H1 (cell line): ENCODE measurements at places on chromosomes 16 and 17.

DNA sequence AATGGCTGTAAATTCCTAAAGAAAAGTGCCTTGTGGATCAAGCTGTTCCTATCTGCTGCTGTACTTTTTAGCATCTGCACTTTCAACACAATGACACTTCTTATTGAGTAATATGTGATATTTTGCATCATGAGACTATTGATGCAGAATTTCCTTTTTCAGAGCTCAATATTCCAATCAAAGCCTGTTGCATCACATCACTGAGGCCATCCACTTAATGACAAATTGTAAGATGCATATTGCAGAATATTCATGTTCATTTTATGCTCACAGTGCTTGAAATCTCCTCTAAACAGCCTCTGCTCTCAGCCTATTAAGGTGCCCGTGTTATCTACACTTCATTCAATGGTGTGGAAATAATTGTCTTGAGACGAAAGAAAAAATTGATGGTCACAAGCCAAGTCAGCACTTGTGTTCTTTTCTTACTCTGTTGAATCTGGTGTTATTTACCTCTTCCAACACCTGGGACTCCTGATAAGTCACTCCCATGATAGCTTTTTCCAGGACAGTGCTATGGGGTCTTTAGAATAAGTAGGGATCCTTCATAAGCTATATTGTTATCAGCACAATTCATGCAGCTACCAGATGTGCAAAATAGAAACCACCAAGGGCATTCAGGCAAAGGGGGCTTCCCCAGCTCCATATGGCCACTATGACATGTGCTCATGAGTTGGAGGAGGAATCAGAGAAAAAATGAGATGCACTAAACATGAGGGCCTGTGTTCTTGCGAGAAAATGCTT is 9.3 kb upstream of the SKAP1 start:
- DNase-seq: no peak

- DNase-seq: no peak
Measured at GRCh38 chr17:47363171-47363570, 39.4 kb downstream of the EFCAB13 start.

- no peak for DNase-seq
Measured at GRCh38 chr17:2124391-2124790, 69.5 kb downstream of the HIC1 start.

- no peak for DNase-seq
Measured at GRCh38 chr16:85752511-85753420, 1.9 kb upstream of the C16orf74 start.

DNA sequence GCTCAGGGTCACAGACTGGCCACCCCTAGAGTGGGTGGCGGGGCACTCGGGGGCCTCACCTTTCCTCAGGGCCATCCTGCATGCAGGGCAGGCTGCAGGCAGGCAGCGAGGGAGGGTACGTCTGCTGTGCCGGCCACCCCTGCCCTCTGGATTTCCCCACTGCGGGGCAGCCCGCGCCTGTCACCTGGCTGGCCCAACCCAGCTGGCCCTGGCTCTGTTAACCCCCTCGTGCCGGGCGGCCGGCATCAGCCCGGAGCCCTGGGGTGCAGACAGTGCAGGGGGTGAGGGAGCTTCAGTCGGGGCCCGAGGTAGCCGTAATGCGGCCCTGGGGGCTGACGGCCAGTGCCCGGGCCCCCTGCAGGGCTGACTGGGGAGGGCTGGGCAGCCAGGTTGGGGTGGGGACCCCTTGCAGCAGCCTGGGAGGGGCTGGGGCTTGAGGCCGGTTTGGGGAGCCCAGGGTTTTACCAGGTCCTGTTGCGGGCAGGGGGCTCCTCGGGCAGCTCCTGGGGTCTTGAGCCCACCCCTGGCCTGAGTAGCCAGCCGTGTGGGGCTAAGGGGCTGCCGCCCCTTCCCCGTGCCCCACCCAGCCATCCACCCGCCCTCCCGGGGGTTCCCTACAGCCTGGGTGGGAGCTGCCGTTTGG is at the start of gene IGFALS:
Gene IGFALS (minus strand): TSS at position 128 of the 643 bp plus-strand sequence. CDS start 53 bp downstream, at position 75.
- no peak for DNase-seq

GRCh38 chr17:32824334-32824733 is 52.6 kb downstream of the MYO1D start:
- DNase-seq: no peak
